HFFc6 (cell line): ENCODE measurements at places on chromosomes 3 and 15. TPM values are rescaled to one million over a fixed set of nuclear protein-coding genes. Genes with fewer than 3 reads are reported as not detected.

MUC20 gene
- 0.14 TPM in 1 of 3 replicates, not detected in the others for total RNA-seq

EHD4 gene
- 14.2 to 18.4 TPM (median 16.8 TPM) in 3 replicates for total RNA-seq

MORC1 gene
- total RNA-seq: not detected in 3 replicates

PLCB2 gene
- 0.12 to 0.70 TPM (median 0.38 TPM) in 3 replicates for total RNA-seq

PRR23E gene
- total RNA-seq: not detected in 3 replicates

GP9 gene
- not detected in 3 replicates for total RNA-seq

TLR9 gene
- total RNA-seq: not detected in 2 replicates

TP63 gene
- not detected in 3 replicates for total RNA-seq

TMEM207 gene
- not detected in 3 replicates for total RNA-seq

HIGD2B gene
- total RNA-seq: not detected in 3 replicates

ERICH6 gene
- 0.30 TPM in 1 of 3 replicates, not detected in the others for total RNA-seq

MAPKAPK3 gene
- 59.3 to 63.5 TPM (median 63.4 TPM) in 3 replicates for total RNA-seq

CEP19 gene
- 1.9 to 2.6 TPM (median 2.2 TPM) in 3 replicates for total RNA-seq

STRC gene
- not detected in 3 replicates for total RNA-seq

CRYGS gene
- total RNA-seq: 0.34 to 0.63 TPM in 2 of 3 replicates, not detected in the other

SV2B gene
- total RNA-seq: not detected in 2 replicates

CHRM5 gene
- not detected in 3 replicates for total RNA-seq

UTS2B gene
- total RNA-seq: 0.53 to 0.73 TPM (median 0.72 TPM) in 3 replicates

NPAP1 gene
- total RNA-seq: not detected in 2 replicates

MAGEL2 gene
- not detected in 3 replicates for total RNA-seq

MAP2K5 gene
- total RNA-seq: 11.6 to 13.8 TPM (median 13.5 TPM) in 3 replicates

TM4SF18 gene
- total RNA-seq: 0.11 to 0.32 TPM in 2 of 3 replicates, not detected in the other

IQCH gene
- total RNA-seq: 1.4 to 2.3 TPM (median 2.2 TPM) in 3 replicates
